Mucosa of descending colon (tissue), 3 donors: ENCODE measurements at places on chromosomes 6 and 20.

DNA sequence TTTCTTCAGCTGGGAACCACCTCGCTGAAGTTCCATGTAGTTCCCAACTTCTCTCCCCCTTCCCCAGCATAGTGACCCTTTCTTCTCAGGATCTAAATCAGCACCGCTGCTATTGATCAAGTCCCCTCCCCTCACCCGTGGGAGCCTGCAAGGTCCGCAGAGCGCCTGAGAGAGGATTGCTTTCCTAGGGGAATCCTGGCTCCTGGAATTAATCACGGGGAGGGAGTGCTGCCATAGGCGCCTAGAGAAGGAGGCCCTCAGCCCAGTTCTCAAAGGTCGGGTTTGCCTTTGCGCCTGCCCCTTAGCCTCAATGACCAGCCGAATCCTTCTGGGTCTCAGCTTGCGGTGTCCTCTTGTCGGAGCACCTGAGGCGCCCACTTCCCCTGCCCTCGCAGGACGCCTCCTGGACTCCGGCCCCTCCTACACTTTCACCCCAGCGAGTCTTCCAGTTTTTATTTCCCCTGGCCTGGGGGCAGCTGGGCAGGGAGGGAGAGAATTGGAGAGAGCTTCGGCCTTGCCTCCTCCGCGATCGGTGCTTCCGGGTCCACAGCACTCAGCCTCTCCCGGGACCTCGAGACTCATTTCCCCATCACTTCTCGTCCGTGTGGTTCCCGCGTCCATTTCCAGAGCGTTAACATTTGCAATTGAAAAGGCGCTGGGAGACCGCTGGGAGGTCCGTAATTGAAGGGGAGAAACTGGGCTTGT lies 3.1 kb upstream of the NKX2-2 start:
- DNase-seq, result no peak

DNA sequence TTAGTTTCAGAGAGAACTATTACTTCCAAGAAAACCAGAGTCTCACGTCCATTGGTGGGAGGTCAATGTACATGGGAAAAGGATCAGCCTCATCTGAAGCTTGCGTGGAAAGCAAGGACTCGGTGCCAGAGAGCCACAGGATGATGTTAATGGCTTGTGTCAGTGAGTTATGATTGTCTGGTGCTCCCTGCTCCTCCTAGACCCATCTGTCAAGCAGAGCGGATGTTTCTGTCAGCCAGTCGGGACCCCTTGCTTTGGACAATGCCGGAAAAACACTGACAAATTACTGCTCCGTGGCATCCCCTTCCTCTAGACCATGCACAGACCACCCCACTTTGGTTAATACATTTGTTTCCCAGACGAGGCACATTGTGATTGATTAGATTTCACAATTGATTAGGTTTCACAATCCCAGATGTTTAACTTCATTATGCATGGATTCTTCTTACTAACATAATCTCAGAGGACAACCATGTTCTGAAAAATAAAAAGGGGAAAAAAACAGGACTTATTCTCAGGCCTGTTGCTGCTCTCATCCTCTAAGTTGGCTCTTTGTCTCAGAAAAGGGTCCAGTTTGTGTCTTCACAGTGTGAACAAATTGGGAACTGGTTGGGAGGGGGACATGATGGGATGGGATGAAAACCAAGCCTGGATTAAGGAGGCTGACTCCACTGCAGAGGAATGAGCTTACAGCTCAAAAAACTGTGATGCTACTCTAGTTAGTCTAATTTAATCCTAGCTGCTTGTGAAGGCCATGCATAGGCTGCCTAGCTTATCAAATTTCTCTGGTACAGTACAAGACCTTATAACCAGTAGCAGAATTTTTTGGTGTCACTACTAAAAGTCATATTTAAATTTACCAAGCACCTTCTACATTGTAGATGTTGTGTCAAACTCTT lies 51.9 kb downstream of the UNC5CL start:
- DNase-seq, result no peak

GRCh38 chr6:97842521-97842920 lies 559.5 kb upstream of the MMS22L start:
- DNase-seq, result no peak

DNA sequence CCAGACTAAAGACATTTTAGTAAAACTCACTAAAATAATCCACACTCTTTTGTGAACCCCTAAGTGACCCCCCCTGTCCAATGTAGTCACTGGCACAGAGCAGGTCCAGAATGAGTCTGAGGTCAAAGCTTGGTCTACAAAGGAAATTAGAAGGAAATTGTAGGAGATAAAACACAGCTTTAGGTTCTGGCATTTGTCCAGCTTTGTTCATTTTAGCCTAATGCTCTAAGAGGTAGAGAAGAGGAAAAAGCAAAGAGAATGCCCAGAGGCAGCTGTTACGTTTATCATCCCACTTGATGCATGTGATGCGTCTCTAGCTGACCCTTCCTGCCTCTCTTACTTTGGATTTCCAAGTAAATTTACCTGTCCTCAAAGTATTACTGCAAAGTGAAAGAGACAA lies 62.5 kb downstream of the CNKSR3 start:
- DNase-seq, result no peak

- no peak for DNase-seq
These were observed 53.3 kb upstream of the TMEM181 start for GRCh38 chr6:158506601-158507000.

DNA sequence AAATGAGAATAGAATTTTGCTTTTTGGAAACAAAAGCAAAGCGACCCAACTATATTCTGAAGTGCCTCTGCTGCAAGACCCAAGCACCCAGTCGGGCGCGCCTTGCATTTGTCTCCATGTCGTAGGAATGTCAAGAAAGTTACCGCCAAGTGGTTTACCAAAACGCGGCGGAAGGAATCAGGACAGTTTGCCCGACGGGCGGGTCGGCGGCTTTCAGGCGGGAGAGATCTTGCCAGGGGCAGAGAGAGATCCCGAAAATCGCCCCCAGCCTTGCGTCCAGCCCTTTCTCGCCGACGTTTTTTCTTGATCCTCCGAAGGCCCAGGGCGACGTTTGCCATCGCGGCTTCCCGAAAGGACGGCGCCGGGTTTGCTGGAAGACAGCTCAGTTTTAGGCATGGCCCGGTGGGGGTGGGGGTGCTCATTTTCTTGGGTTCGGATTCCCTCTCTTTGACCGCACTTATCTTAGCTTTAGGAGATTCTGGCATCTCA lies 4.0 kb upstream of the LIN28B start:
- no peak for DNase-seq

GRCh38 chr20:36572701-36573102 lies 695 bp upstream of the TGIF2 start:
- no peak for DNase-seq

- DNase-seq, result no peak
These were observed 5.4 kb downstream of the CTNNBL1 start for GRCh38 chr20:37699202-37699601.

GRCh38 chr20:22583773-22584521 lies 425 bp downstream of the FOXA2 start:
- DNase-seq, result peak; percentile 86

GRCh38 chr6:104281370-104281769 lies 578.3 kb downstream of the HACE1 start:
- no peak for DNase-seq
